ENCODE measurements at places on chromosomes 11 and 22. TPM values are rescaled to one million over a fixed set of nuclear protein-coding genes. Genes with fewer than 3 reads are reported as not detected.

TMA7B gene
- total RNA-seq = not detected

MSANTD2 gene
- 4.0 TPM for total RNA-seq

CXCR5 gene
- not detected for total RNA-seq

TRIM6 gene
- total RNA-seq = 0.91 TPM

DDTL gene
- 1.7 TPM for total RNA-seq

KRTAP5-7 gene
- not detected for total RNA-seq

CPT1A gene
- 77.1 TPM for total RNA-seq

MMP8 gene
- total RNA-seq = not detected

RTN4R gene
- 0.75 TPM for total RNA-seq

BAIAP2L2 gene
- total RNA-seq = 0.24 TPM

FXYD6 gene
- total RNA-seq = 34.6 TPM

SLC22A8 gene
- total RNA-seq = not detected

SIPA1 gene
- 22.5 TPM for total RNA-seq

CCDC116 gene
- 0.24 TPM for total RNA-seq

MMP11 gene
- 25.3 TPM for total RNA-seq

MIAT gene
- 0.48 TPM for total RNA-seq

RCOR2 gene
- total RNA-seq = 9.9 TPM
